ENCODE measurements at places on chromosomes 2 and 18.
A peak's percentile ranks its signal among the peaks of the same experiment; 100 is the strongest.

DNA sequence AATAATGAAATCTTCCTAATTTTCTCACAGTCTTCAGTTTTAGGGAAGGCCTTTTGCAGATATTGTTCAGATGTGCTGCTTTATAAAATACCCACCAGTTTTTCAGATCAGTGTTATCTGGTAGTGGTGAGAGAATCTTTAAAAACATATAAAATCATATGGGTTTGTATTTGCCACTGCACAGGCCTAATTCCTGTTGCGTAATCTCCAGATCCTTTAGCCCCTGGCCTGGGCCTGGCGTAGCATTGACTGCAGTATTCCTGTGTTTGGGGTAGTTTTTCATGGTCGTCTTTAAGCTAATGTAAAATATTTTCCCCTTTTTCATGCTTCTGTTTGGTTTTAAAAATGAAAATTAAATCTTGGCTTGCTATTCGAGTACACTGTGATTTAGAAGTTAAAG is 43.2 kb downstream of the TSHZ1 start:
- DNase-seq: no peak

DNA sequence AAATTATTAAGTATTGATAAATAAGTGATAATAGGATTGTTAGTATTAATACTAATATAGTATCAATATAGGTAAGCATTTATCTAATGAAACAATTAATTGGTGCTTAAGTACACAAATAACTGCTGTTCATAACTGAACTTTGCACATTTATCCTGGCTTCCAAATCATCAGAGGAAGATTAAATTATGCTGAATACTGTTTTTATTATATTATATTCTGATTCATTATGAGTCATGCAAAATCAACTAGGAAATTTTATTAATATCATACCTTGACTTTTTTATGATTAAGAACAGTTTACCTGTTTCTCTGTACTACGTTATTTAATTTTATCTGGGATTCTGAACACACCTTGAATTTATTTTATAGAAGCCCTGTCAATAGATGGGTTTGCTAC is 42.6 kb downstream of the FAP start:
- DNase-seq: no peak

DNA sequence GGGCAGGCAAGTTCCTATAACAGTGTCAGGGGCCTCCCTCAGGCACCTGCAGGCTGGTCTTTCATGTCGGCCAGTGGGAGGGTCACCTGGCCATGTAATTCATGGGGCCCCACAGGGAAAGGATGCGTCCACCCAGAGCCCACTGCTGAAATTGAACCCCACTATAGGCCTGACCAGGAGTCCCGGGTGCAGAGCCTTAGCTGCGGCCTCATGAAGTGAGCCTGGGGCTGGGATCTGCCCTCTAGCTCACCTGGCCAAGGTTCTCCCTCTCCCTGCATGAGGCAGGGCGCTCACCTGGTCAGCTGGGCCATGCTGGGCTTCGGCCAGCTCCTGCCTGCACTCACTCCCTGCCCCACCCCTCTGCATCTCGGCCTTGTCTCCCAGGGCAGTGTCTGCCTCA is 41.1 kb downstream of the C1QL2 start:
- no peak for DNase-seq

DNA sequence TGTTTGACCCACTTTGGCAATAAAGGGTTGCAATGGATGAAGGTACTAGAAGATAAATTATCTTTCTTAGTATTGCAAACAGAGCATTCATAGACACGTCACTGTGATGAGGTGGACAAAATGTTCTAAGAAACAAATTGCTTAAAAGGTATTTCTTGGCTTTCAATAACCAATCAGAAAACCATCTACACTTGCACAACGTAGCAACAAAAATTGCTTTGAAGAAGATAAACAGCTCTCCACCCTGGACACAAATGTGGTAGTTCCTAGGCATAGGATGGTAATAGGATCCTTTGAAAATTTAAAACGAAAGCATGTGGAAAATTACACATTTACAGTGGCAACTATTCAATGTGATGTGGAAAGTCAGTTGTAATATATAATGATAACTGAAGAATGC is 439.9 kb upstream of the ETAA1 start:
- no peak for DNase-seq

- no peak for DNase-seq
These were observed 50.7 kb downstream of the FMNL2 start for GRCh38 chr2:152385650-152386049.

GRCh38 chr2:232870766-232871371 is 805 bp downstream of the SNORC start:
- DNase-seq: no peak

DNA sequence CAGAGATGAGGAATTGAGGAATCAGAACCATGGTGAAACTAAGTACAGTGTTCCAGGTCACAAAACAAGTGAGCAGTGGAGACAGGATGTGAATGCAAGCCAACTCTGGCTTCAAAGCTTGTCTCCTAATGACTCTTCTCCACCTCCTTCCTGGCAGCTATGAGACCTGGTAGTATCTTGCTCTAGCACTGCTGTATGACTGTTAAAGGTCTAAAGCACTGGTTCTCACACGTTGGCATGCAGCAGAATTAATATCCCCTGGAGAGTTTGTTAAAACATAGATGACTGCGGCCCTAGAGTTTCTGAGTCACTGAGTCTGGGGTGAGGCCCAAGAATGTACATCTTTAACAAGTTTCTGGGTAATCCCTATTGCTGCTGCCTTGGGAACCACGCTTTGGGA is 63.3 kb downstream of the SUCLG1 start:
- DNase-seq: no peak

DNA sequence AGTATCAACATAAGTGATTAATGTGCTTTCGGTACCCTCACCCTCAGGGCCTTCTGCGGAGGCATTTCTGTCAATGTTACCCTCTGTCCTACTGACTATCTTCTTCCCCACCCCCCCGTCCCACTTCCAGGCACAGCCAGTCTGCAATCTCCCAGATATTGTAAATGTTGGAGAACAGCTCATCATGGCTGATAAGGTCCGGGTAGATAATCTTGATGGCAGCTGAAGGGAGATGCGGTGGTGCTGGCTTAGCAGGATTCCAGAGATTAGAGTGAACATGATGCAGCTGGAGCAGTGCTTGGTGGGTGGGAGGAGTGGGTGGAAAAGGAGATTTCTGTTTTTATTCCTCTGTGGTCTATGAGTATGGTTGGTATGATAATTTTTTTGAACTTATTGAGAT is 15.5 kb downstream of the GTF2A1L start:
- no peak for DNase-seq

DNA sequence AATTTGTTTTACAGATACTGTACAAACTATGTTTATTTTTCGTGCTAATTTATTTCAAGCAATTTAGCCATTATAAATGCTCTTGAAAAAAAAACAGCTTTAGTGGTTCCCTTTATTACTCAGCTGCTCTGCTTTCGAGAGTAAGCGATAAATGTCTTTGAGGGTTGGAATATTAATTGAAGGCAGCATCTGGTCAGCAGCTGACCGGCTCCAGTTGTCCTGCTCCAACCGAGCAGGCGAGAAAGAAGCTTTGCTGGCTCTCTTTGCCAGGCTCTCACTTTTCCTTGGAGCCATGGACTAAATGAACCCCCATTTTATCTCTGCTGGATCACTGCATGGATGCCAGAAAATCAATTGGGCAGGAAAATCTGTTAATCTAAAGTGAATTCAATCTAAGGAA is 147.4 kb downstream of the LNPK start:
- no peak for DNase-seq

GRCh38 chr2:11775384-11775783 is 29.0 kb downstream of the LPIN1 start:
- DNase-seq: peak; percentile 42

GRCh38 chr2:225893151-225893550 is 493.6 kb downstream of the NYAP2 start:
- no peak for DNase-seq

- DNase-seq: no peak
These were observed 16.1 kb downstream of the GAREM1 start for GRCh38 chr18:32454593-32454992.

DNA sequence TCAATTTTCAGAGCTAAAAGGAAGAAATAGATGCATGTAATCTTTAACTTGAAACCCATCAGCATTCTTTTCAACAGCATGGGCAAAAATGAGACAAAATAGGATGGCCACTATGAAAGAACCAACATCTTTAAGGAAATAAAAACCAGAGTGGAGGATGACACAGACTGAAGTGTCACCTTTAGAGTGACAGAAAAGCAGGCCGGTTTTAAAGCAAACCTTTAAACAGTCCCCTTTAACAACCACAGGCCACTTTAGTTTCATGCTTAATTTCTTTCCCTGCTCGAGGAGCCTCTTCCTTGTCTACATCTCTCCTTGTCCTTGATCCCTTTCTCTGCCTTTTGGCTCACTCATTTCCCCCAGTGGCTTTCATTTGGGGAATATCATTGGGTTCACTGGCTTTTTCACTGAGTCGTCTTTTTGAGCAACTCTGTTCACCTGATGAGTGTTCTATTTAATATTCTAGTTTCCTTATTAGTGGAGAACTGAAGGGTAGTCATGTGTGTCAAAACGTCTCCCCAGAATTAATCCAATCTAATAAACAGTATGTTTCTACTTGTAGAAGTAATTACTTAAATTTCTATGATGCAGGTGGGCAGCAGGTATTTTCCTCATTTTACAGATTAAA is 72.5 kb downstream of the DOCK10 start:
- DNase-seq: no peak

GRCh38 chr2:70852824-70853223 is 17.2 kb upstream of the CD207 start:
- DNase-seq: no peak

GRCh38 chr2:119240311-119241204 is 16.9 kb downstream of the STEAP3 start:
- DNase-seq: no peak

DNA sequence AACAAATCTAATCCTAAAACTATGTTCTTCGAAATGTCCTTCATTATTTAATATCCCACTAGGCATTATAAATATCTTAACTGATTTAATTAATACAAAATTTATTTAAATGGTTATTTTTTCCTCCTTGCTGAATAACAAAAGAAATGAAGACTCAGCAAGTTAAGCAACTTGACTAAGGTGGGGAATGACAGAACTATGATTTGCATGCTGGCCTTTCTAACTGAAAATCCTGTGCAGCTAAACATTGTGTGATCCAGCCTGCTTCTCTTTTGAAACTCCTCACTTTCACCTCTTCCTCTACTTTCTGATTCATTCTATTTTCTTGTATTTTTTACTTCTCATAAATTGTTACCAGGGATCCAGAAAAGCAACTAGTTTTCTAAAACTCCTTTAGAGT is 132.0 kb downstream of the CALCRL start:
- no peak for DNase-seq

- no peak for DNase-seq
These were observed 11.9 kb downstream of the CRIM1 start for GRCh38 chr2:36367486-36367885.

GRCh38 chr2:219109471-219109870 is 48.8 kb upstream of the IHH start:
- DNase-seq: peak; percentile 63

- no peak for DNase-seq
These were observed 27.7 kb downstream of the FAM110C start for GRCh38 chr2:18402-19271.

DNA sequence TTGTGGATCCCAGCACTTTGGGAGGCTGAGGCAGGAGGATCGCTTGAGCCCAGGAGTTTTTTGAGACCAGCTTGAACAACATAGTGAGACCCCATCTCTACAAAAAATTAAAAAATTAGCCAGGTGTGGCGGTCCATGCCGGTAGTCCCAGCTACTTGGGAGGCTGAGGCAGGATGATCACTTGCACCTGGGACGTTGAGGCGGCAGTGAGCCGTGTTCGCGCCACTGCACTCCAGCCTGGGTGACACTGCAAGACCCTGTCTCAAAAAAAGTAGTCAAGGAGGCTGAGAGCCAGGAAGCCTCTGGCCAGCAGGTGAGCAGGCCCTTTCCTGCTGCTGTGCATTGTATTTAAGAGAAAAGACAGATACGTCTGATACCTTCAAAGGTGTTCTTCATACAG is 11.1 kb upstream of the PROC start:
- DNase-seq: no peak

DNA sequence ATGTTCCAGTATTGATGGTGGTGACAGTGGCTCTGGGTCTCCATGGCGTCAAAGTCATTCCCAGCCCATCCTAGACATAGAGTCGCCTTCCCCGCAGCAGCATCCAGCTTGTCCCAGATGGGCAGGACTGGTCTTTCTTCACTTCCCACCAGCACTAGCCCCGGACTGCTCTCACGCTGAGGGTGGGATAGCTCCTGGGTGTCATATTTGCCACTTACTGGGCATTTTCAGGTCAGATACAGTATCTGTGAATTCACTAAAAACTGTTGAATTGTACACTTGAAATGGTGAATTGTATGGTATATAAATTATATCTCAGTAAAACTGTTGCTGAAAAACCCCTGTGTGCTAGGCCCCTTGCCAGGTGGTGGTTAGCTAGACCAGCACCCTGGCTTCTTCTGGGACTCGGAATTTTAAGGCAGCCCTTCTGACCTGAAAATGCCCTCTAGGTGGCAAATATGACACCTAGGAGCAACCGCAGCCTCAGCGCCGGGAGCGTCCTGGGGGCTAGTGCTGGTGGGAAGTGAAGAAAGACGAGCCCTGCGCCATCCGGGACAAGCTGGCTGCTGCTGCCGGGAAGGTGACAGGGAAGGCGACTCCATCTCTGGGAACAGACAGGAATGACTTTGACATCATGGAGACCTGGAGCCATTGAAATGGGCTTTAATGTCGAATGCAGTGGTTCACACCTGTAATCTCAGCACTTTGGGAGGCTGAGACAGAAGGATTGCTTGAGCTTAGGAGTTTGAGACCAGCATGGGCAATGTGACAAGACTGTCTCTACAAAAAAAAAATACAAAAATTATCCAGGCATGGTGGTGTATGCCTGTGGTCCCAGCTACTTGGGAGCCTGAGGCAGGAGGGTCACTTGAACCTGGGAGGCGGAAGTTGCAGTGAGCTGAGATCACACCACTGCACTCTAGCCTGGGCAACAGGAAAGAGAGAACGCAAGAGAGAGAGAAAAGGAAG is 56.2 kb downstream of the DDX1 start:
- DNase-seq: no peak

- DNase-seq: no peak
These were observed 148.9 kb downstream of the ZEB2 start for GRCh38 chr2:144370937-144371584.

- DNase-seq: no peak
These were observed 323.0 kb downstream of the PTPRM start for GRCh38 chr18:7890075-7890474.

DNA sequence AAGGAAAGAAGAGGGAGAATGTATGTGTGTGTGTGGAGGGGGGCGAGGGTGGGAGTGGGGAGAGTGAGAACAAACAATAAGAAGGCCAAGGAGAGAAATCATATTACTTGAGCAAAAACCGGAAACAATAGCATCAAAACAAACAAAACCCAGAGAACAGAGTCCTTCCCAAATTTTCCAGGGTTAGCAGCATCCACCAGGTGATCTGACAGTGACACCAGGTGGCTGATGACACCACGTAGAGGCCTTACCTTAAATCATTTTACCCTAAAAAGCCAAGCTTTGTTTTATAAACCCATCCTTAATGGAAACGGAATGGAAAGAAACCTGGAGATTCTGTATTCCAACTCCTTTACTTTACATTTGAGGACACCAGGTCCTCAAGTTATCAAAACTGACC is 42.9 kb downstream of the CDCA7 start:
- DNase-seq: no peak

Measured in naive thymus-derived CD8-positive, alpha-beta T cell (primary cell).